ENCODE measurements at places on chromosomes 1 and 21.

DNA sequence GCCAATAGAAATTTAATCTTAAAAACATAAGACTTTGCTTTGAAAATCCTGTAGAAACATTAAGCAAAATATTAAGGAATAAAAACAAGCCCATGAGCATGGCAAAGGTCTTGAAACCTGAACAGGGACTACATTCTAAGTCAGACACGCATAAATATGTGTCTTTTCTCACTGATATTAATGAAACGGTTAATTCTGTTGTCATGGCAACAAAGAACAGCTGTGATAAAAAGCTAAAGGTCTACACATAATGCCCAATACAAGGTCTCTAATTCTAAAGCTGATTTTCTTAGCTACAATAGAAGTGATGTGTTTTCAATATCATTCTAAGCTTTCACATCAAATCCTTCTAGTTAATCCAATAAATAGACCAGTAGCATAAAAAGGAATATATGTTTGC is 331.7 kb downstream of the PTBP2 start:
- no peak for DNase-seq

DNA sequence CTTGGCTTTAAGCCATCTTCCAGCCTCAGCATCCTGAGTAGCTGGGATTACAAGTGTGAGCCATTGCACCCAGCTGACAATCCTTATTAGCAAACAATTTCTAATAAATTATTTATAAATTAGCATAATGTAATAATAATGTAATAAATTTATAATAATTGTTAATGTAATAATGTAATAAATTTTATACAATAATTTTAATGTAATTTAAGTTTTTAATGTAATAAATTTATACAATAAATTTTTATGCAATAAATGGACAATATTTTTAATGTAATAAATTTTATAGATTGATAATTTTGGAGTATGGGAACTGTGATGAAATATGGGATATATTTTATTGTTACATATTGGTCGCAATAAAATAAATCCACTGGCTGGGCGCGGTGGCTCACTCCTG is 1457.5 kb downstream of the KCNT2 start:
- no peak for DNase-seq

GRCh38 chr1:115183158-115183557 is 93.9 kb upstream of the TSPAN2 start:
- peak; percentile 18 for DNase-seq

DNA sequence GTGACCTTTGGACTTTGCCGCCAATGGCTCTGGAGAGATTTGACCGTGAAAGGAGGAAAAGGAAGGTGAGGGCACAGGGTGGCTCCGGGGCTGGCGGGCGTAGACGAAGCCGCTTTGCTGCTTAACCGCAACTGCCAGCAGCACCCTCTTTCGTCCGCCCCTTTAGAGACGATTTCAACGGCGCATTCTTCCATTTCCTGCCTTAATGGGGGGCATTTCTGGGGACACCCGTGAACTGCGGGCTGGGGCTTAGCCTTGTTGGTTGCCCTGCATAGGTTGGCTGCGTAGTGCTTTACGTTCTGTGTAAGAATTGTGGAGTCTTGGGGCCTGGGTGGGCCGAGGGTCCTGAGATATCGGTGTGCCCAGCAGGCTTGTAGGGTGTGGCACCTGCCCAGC is 6.7 kb upstream of the NPHP4 start:
- no peak for DNase-seq

GRCh38 chr1:20358761-20359263 is 68.1 kb downstream of the VWA5B1 start:
- DNase-seq: peak; percentile 23

DNA sequence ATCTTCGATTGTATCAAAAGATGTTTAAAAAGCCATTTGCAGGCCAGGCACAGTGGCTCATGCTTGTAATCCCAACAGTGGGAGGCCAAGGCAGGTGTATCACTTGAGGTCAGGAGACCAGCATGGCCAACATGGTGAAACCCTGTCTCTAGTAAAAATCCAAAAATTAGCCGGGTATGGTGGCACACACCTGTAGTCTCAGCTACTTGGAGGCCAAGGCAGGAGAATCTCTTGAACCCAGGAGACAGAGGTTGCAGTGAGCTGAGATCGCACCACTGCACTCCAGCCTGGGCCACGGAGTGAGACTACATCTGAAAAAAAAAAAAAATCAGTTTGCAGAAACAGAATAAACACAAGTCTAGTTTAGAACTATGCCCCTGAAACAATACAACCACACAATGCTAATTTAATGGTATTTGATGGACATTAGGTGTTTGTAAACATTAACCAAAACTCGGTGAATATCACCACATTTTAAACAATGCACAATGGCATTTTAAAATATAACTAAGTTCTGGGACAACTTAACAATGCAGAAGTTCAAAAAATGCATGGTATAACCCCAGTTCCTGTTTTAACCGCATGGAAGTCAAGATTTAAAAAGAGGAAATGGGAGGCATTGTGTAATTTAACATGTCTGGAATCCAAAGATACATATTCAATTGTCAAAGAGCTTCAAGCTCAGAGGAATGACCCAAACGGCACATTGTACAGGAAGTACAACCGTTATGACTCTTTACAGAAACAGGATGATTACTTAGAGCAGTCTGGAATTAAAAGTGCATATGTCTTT is 7.1 kb upstream of the PTTG1IP start:
- no peak for DNase-seq

GRCh38 chr1:162878000-162878596 is 17.1 kb upstream of the CCDC190 start:
- no peak for DNase-seq

DNA sequence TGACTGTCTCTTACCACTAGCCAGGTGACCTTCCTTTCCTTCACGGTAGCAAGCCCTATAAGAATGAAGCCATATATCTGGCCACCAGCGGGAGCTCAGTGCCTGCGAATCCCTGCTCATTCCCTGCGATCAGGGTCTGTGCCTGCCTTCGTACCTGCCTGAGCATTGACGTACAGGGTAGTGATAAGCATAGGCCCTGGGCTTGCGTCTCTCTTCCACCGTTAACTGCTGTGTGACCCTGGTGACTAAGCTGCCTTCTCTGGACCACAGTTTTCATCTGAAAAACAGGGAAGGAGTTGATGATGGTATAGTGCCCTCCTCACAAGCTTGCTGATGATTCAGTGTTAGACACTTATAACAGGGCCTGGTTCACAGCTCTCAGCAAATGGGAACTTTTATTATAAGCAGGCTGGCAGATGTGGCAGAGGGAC is 4.1 kb downstream of the ZC3H12A start:
- peak; percentile 34 for DNase-seq

- DNase-seq: no peak
These were observed 26.7 kb upstream of the DIP2A start for GRCh38 chr21:46431884-46432488.

DNA sequence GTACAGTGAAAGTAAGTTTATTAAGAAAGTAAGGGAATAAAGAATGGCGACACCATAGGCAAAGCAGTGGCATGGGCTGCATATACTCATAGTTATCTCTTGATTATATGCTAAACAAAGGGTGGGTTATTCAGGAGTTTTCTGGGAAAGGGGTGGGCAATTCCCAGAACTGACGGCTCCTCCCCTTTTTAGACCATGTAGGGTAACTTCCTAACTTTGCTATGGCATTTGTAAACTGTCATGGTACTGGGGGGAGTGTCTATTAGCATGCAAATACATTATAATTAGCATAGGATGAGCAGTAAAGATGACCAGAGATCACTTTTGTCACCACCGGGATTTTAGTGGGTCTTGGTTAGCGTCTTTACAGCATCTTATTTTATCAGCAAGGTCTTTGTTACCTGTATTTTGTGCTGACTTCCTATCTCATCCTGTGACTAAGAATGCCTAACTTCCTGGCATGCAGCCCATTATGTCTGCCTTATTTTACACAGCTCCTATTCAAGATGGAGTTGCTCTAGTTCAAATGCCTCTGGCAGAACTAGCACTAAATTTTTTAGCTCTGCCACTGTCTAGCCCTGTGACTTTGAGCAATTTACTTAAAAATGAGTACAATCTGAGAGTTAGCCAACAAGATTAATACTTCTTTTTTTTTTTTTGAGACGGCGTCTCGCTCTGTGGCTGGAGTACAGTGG is 110.3 kb upstream of the PALMD start:
- DNase-seq: no peak

DNA sequence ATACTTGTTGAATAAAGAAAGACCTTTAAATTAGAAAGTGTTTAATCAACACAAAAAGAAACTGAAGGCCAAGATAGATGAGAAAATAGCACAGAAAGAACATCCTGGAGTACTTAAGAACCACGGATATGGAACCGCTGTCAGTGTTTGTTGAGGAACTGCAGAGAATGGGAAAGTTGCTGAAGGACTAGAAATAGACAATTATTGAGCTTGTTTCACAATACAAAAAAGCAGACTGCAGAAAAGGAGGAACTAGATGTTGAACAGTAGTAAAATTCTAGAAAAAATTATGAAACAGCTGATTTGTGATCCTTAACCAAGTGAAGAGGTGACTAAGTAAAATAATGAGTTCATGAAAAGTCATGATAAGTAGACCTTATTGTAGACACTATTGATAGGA is 29.7 kb downstream of the MYSM1 start:
- no peak for DNase-seq

GRCh38 chr1:90504509-90504908 is 212.6 kb downstream of the BARHL2 start:
- no peak for DNase-seq

DNA sequence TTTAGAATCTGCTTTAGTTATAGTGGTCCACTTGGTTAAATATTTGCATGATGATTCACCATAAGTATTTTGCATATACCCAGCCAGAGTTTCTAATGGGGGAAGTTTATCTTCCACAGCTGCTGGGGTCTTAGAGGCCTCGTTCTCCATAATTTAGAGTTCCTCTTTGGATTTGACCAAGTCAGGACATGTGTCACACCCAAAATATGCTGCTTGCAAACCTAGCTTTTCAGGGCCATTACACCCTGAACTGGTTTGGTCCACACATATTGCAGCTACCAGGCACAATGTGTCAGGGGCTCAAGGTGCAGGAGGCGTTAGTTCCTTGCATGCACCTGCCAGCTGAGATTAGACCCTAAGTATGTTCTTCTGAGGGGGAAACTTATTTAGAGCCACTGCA is 17.1 kb upstream of the FMO4 start:
- DNase-seq: no peak

DNA sequence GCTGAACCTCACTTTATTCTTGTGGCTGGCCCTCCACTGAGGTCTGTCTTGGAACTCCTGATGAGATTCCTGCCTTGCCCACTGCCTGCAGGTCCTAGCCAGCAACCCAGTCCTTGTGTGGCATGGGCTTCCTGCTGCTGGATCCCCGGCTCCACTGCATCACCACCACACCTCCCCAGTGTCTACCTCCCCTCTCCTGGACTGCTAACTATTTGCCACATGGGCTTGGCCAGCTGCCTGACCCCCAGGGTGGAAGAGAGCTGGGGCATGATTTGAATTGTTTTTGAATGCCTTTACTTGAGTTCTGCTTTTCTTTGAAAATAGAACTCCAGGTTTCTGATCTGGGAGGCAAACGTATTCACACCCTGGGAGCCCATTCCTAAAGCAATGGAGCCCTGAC is 41.2 kb downstream of the SPAG17 start:
- DNase-seq: no peak
